B cell (primary cell): ENCODE measurements at places on chromosomes 6 and 20. TPM values are rescaled to one million over a fixed set of nuclear protein-coding genes. Genes with fewer than 3 reads are reported as not detected.

DNA sequence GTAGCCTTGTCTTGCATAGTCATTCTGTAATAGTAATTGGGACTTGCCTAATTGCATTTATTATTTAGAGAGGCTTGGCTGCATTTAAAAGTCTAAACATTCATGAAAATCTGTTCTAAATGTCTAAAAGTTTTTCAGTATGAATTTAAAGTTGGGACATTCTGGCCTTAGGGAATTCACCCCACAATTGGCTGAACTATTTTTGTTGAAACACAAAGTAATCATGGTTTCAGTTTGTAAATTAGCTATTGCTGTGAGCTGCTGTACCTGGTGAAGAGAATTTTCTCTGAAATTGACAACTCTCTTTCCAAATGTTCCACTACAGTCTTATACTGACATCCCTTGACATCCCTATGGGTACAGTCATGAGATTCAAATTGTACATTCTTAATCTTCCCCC lies 253.0 kb downstream of the FARS2 start:
- DNase-seq = no peak

Gene ULBP2
- total RNA-seq = not detected in 2 replicates

DNA sequence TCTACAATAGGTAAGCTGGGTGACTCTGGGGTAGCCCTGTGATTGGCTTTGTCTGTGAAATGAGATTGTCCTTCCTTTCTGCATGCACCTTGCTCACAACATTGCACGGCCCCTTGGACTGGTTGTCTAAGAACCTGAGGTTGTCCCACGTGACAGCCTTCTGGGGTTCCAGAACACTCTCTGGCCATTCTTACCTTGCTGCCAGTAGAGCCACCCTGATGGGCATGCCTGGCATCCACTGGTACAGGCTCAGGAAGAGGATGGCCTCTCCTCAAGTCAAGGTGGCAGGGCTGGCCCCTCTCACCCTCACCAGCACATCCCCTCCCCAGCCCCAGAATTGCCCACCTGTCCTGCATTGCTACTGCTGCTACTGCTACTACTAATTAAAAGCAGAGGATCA lies 335.0 kb downstream of the PACRG start:
- no peak for DNase-seq

Gene ADGRF1
- total RNA-seq = not detected in 2 replicates

- DNase-seq = peak; percentile 67
These were observed 10.9 kb upstream of the F13A1 start for GRCh38 chr6:6331393-6331792.

Gene MATN4
- total RNA-seq = not detected in 2 replicates

- DNase-seq = no peak
These were observed 69.6 kb downstream of the PHACTR2 start for GRCh38 chr6:143747347-143747842.
